ENCODE measurements at places on chromosomes 11 and 22.

GRCh38 chr11:724778-725386, 18.9 kb downstream of the EPS8L2 start:
- no peak for DNase-seq

- DNase-seq = no peak
These were observed 13.5 kb downstream of the SEZ6L start for GRCh38 chr22:26182723-26183122.

- DNase-seq = no peak
These were observed 3.2 kb upstream of the PPP6R3 start for GRCh38 chr11:68457216-68457897.

- no peak for DNase-seq
These were observed 280.7 kb downstream of the DLG2 start for GRCh38 chr11:85346484-85346883.

DNA sequence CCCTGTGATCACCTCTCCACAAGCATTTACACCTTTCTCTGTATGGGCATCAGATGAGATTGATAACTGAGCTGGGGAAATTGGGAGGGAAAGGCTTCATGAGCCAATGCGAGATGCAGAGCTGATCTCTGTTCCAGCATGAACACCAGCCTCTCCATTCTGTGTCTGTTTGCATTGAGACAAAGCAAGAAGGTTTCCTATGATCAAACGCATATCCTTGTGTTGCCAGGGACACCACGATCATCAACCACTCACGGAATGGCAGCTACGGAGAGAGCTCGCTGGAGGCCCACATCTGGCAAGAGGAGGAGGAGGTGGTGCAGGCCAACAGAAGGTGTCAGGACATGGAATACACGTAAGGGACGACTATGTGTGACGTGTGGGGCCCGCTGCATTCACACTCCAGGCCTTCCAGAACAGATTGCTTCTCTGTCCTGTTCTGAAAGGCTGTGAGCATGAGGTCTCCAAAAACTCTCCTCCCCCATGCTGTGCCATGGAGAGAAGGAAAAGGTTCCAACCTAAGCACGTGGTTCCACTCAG, 96.4 kb downstream of the AMOTL1 start:
- DNase-seq = no peak

DNA sequence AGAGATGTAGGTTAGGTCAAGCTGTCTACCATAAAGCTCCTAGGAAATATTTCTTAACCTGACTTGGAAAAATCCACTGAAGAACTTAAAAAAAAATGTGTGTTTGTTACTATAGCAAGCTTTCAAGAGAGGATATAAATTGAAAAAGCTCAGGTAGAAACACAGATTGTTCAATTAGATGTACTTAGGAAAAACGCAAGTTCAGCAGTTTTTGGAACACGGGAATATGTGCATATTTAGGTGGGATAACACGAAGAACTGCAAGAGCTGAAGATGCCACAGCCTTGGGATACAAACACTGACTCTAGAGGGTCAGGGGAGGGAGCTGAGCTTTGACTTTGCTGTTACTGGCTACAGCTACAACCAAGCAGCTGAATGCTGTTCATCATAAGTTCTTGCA, 77.8 kb upstream of the FSHB start:
- DNase-seq = no peak

- no peak for DNase-seq
These were observed 27.9 kb downstream of the ARRB1 start for GRCh38 chr11:75323609-75324008.

- DNase-seq = no peak
These were observed 27.8 kb downstream of the TEAD1 start for GRCh38 chr11:12701811-12702592.

- no peak for DNase-seq
These were observed 163.4 kb downstream of the CNTN5 start for GRCh38 chr11:99184146-99184545.

DNA sequence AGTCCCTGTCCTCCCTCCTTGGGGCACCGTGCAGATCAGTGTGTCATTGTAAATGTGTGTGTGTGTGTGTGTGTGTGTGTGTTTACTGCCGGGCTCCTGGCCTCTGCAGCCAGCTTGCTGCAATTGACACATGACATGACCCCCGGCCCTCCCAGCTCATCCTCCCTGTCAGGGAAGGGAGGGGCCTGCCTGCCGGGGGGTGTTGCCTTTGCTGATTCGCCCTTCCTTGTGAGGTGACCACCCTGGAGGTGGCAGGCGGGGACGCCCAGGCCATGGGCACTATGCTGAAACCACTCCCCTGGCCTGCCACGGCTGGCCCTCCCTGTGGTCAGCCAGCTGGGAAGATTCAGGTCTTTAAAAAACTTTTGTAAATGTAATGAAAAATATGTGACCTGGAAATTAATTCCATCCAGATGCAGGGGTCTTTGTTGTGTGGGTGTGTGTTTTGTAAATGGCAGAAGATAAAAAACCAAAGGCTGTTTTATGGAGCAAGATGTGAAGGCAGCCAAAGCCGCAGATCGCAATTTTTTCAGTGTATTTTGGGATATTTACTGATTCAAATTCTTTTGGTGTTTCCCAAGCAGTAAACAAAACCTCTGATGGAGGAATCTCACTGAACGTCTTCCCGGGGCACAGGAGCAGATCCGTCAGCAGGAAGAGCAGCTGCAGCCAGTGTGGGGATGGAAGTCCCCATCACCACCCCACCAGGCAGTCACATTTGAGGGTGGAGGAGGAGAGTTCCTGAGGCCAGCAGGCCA, 23.2 kb downstream of the SHISAL1 start:
- DNase-seq = no peak

- DNase-seq = no peak
These were observed 21.3 kb downstream of the SIK2 start for GRCh38 chr11:111623527-111624030.

- no peak for DNase-seq
These were observed 1461.6 kb downstream of the BRD1 start for GRCh38 chr22:48366056-48366455.

DNA sequence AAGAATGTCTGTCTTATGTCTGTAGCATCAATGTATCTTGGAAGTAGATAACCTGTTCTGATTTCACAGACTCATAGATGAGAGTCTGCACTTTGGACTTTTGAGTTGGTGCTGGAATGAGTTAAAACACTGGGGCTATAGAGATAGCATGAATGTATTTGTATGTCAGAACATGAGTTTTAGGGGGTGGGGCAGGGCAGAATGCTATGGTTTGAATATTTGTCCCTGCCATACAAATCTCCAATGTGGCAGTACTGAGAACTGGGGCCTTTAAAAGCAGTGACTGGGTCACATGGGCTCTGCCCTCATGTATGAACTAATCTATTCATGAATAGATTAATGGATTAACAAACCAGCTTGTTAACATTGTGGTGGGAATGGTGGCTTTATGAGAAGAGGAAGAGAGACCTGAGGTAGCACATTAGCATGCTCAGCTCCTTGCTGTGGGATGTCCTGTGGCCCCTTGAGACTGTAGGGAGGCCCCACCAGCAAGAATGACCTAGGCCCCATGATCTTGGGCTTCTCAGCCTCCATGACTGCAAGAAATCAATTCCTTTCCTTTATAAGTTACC, 15.5 kb upstream of the OR52K1 start:
- no peak for DNase-seq

GRCh38 chr11:44804449-44805437, 78.0 kb downstream of the TSPAN18 start:
- DNase-seq = no peak

GRCh38 chr11:39968071-39968470, 1491.4 kb downstream of the LRRC4C start:
- no peak for DNase-seq

DNA sequence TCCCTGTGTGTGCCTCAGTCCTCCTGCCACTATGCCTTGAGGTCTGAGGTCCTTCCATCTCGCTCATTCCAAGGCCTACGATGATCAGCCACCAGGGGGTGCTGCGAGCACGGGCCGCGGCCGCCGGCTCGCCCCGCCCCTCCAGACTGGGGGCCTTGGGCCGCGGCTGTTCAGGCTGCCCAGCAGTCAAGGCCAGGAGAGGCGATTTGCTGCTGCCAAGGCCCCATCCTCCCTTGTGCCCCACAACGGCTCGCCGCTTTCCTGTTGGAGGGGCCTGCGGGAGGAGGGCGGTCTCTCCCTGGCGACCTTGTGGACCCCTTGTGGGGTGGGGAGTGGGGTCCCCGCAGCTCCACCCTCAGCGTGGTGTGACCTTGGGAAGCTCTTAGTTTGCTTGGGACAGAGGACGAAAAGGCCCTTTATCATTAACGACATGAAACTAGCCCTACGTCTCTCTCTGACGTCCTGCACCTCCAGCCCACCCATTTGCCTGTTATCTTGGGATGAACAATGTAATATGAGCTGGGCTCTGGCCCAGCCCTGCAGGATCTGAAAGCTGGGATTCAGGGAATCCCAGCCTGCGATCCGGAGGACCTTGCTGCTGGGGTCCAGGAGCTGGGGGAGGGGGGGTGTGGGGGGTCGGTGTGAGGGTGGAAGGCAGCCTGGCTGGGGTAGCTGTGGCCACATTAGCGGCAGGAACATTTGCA, 5.3 kb upstream of the GALR3 start:
- DNase-seq = peak; percentile 83

DNA sequence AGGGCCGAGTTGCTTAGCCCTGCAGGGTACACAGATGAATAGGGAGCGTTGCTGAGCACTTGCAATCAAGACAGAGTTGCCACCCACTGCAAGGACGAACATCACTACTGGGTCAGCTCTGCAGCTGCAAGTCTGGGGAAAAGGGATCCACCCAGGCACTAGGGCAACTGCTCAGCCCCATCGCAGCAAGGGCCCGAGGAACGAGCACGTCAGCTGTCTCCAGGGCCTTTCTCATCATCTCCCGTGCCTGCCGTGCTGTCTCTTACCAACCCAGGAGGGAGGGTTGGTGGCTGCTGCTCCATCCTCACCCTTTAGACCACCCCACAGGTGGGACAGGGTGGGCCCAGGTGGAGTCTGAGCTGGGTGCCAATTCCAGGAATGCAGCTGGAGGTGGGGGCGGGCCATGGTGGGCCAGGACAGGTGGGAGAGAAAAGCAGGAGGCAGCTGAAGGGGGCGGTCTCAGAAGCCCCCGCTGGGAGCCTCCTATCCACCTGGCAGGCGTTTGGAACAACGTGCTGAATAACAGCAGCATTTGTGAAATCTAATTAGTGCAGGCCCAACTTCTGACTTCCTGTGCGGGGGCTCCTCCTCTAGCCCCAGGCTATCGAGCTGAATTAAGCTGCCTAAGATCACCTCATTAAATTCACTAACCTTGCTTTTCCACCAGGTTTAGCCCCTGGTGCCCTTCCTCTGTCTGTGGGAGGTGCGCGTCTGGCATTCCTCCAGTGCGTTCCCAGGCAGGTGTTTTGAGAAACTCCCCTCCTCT, 252.5 kb downstream of the ST3GAL4 start:
- DNase-seq = no peak

- DNase-seq = no peak
These were observed 45.4 kb downstream of the SOX6 start for GRCh38 chr11:16310943-16311342.

GRCh38 chr11:34792814-34793258, 123.3 kb downstream of the APIP start:
- no peak for DNase-seq

- peak; percentile 90 for DNase-seq
These were observed 548.0 kb downstream of the ETS1 start for GRCh38 chr11:128039140-128040021.

- no peak for DNase-seq
These were observed 14.2 kb downstream of the IFT27 start for GRCh38 chr22:36761553-36762240.

- DNase-seq = no peak
These were observed 84.7 kb upstream of the SCUBE2 start for GRCh38 chr11:9176136-9176535.

DNA sequence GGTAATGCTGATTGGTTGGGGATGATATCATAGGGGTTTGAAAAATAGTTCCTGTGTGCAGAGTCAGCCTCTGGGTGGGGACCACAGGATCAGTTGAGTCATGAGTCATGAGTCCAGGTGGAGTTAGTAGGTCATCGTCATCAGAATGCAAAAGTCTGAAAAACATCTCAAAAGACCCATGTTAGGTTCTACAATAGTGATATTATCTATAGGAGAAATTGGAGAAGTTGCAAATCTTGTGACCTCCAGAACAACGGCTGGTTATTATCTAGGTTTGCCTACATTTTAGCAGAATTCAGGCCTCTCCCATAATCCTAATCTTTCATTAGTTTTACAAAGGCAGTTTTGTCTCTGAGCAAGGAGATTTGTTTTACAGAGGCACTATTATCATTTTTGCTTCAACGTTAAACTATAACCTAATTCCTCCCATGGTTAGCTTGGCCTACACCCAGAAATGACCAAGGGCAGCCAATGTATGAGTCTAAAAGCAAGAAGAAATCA, 38.9 kb downstream of the MS4A2 start:
- no peak for DNase-seq

GRCh38 chr11:133974836-133975487, 18.2 kb upstream of the IGSF9B start:
- DNase-seq = no peak

- no peak for DNase-seq
These were observed 2082.7 kb upstream of the RAG2 start for GRCh38 chr11:38680746-38681145.

- no peak for DNase-seq
These were observed 265.3 kb downstream of the OPCML start for GRCh38 chr11:133266986-133267385.

DNA sequence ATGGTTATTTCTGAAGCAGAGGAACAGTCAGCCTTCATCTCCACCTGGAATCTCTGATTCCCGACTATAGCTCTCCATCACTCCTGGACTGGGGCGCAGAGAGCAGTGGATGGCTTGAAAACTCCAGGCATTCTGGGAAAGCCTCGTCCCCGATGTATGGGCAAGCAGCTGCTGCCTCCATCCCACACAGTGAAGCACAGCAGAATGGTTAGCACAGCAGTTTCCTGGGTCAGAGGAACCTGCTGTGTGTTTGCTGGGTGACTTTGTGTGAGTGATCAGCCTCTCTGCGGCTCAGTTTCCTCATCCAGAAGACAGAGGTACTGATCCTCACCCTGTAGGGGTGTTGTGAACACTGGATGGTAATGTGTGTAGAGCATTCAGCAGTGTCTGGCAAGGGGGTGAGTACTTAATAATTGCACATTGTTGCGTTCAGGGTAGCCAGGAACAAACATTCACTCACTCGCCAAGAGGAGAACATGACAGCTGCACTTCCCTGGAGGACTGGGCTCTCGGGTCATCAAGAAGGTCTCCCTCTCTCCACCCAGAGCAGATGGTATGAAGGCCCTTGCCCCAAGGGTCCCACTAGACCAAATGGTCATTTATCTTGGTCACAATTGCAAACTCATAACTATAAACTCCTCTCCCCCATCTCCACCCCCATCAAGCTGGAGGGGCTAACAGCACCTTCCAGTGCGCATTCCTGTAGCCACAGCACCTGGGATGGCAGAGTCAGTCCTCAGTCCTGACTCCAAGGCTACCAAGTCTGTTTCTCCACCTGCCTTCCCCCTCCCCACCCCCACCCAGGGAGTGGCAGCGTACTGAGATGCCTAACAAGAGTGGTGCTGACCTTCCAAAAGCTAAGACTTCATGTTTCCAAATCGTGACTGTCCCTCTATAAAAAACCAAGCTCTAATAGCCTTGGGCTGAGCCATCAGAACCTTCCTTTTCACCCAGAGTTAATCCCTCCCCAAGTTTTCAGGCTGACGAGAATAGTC, 1.5 kb upstream of the CHST1 start:
- no peak for DNase-seq

DNA sequence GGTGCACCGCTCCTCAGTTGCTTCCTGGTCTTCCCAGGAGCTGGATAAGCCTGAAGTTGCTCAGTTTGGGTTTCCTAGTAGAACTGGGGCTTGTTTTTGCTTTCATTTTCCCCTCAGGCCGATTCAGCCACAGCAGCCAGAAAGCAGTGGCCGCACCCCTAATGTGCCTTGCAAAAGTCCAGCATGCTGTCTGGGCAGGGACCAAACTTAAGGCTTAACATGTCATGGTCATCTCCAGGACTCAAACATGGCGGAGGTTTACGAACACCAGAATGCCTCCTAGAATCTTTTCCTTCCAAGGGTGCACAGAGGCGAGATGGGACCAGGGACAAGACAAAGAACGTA, 2.5 kb downstream of the GNG3 start:
- DNase-seq = peak; percentile 25
